ENCODE measurements at places on chromosomes 3 and 15. TPM values are rescaled to one million over a fixed set of nuclear protein-coding genes. Genes with fewer than 3 reads are reported as not detected.

The DOCK3 gene
- 4.6 TPM for total RNA-seq

The TTC23 gene
- 23.0 TPM for total RNA-seq

The VGLL4 gene
- 41.9 TPM for total RNA-seq

The LPP gene
- 53.3 TPM for total RNA-seq

The WDR93 gene
- total RNA-seq = not detected

- DNase-seq = no peak
Observed at GRCh38 chr3:99866261-99866761, 48.6 kb downstream of the CMSS1 start.

DNA sequence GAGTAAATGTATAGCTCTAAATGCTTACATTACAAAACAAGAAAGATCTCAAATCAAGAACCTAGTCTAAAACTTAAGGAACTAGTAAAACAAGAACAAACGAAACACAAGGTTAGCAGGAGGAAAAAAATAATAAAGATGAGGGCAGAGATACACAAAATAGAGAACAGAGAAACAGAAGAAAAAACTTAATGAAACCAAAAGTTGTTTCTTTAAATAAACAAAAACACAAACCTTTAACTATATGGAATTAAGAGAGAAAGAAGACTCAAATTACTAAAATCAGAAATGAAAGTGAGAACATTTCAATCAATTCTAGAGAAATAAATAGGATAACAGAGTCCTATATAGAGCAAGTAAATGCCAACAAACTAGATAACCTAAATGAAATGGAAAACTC, 59.6 kb downstream of the DLG1 start:
- no peak for DNase-seq

GRCh38 chr3:25429361-25430286, 1.6 kb downstream of the RARB start:
- no peak for DNase-seq

DNA sequence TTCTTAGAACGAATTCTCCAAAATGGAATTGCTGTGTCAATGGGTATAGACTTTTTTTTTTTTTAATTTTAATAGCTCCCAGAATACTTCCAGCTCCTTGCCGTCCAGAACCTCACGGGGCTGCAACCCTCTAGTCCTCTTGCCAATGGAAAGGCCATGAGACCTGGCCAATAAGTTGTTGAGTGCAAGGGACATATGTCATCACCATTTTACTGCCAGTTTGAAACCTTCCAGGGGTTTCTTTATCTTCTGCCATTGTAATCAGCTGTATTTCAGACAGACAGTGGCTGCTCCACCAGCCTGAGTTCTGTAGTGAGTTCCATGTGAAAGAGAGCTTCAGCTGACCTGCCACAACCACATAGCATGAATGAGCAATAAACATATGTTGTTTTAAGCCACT, 95.0 kb upstream of the PTPRG start:
- no peak for DNase-seq

DNA sequence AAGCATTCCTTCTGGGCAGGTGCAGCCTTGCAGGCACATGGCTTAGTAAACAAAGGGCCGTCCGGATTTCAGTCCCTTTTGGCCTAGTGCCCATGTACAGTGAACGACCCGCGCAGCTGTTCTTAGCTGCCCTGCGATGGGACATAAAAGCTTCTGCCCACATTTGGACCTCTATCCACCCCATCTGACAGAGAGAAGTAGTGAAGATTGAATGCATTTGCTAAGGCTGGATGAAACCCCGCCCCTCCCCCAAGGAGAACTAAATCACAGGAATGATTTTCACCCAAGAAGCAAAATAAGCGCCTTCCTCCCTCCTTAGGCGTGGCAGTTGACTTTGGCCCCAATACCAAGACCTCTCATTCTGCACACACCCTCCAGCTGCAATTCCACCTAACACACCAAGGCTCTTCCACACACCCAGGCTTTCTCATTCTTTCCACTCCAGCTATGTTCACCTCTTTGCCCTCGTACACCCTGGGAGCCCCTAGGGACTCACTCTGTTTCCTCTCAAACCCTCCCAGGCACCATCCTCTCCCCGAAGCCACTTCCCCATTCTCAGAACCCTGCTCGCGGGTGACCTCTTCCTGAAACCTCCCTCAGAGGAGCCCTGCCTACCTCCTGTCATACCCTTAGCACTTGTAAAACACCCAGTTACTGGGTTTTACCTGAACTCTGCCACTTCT, 14.1 kb upstream of the HRH1 start:
- DNase-seq = no peak

- DNase-seq = no peak
Observed at GRCh38 chr15:93190238-93190637, 101.2 kb upstream of the RGMA start.

GRCh38 chr3:57959423-57960173, 48.6 kb upstream of the FLNB start:
- no peak for DNase-seq

DNA sequence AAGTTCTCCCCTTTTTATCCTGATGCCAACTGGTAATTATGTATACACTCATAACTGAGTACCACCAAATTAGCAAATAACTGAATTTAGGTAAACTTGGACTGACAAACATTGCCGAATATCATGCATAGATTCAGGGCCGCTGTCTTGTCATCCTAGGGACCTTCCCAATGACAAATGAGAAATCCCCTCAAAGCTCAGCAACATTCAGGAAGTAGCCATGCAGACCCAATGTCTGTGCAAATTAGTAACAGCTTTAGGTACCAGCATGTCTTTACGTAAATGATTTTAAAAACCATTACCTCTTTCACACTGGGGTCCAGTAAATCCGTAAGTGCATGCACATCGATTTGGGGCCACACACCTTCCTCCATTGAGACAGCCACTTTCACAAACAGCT, 49.5 kb downstream of the FBN1 start:
- DNase-seq = no peak

DNA sequence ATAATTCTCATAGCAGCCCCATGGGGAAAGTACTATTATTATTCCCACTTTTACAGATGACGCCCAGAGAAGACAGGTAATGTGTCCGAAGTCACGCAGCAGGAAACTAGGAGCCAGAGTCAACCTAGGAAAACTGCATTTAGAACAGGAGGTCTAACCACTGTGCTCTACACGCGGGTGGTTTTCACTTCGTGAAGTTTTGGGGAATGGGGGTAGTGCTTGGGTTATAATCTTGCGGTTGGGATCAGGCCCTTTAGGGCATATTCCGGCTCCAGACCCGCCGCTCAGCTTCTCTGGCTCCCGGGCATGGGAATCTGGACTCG, 5.2 kb downstream of the TPM1 start:
- no peak for DNase-seq
